ENCODE measurements at places on chromosomes 12 and 14.

GRCh38 chr12:27537855-27538675 lies 14.1 kb downstream of the PPFIBP1 start:
- DNase-seq = no peak

DNA sequence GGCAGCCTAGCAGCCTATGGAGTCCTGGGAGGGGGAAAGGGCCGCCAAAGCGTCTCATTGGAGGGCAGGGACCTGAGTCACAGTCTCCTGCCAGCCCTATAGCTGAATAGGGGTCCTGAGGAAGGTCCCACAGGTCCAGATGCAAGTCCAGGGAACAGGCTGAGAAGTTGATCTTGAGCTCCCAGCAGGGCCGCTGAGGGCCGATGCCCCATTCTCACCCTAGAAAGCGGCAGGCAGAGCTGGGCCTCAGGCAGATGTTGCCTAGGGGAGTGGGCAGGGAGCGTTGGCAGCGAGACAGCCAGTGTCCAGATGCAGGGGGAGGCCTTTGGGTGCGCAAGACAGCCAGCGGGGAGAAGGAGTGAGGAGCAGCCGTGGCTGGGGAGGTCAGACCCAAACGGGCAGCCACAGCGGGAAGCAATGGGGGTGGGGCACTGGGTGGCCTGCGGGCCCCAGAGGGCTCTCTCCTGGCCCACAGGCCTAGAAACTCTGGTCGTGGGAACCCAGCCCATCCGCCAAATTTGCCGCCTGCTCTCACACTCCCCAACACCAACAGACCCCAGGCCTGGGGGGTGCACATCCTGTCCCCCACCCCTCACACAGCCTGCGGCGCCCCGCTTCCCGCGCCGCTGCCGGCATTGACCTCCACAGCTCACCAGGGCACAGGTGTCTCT lies 1.1 kb downstream of the HDAC7 start:
- DNase-seq = no peak

- DNase-seq = no peak
Observed at GRCh38 chr14:27863166-27863565, 903.4 kb upstream of the FOXG1 start.

GRCh38 chr14:95437715-95438114 lies 78.7 kb downstream of the SYNE3 start:
- no peak for DNase-seq

DNA sequence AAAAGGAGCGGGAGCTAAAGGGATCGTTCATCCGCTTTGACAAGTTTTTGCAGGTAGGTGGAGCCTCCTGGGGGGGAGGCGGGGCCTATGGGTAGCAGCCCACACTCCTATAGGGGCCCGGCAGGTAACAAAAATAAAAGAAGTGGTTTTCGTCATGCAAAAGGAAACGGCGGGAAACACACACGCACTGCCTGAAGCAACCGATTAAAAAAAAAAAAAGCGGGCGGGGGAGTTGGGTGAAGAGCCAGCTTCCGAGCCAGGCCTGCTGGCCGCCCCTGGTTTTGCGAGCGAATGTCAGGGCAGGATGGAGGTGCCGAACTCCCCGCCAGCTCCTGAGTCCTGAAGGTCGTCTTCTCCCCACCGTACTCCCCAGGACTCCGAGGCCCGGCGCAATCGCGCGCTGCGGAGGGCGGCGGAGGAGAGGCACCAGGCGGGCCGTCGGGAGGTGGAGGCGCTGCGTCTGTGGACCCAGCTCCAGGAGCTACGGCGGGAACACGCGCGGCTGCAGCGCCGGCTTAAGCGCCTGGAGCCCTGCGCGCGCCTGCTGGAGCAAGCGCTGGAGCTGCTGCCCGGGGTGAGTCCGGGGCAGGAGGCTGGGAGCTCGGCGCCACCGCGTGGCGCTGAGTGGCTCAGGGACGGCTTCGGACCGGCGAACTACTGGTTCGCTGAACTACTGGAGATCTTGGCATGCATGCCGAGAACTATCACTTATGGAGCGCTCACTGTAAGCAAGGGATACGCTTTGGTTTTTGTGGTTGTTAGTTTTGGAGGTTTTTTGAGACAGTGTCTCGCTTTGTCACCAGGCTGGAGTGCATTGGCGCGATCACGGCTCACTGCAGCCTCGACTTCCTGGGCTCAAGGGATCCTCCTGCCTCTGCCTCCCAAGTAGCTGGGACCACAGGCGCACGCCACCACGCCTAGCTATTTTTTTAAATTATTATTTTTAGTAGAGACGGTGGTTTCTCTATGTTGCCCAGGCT lies 3.6 kb downstream of the CFAP73 start:
- peak; percentile 66 for DNase-seq

GRCh38 chr12:57615637-57616036 lies 4.4 kb downstream of the ARHGEF25 start:
- no peak for DNase-seq

- DNase-seq = no peak
Observed at GRCh38 chr12:28780096-28780495, 369.0 kb upstream of the FAR2 start.

DNA sequence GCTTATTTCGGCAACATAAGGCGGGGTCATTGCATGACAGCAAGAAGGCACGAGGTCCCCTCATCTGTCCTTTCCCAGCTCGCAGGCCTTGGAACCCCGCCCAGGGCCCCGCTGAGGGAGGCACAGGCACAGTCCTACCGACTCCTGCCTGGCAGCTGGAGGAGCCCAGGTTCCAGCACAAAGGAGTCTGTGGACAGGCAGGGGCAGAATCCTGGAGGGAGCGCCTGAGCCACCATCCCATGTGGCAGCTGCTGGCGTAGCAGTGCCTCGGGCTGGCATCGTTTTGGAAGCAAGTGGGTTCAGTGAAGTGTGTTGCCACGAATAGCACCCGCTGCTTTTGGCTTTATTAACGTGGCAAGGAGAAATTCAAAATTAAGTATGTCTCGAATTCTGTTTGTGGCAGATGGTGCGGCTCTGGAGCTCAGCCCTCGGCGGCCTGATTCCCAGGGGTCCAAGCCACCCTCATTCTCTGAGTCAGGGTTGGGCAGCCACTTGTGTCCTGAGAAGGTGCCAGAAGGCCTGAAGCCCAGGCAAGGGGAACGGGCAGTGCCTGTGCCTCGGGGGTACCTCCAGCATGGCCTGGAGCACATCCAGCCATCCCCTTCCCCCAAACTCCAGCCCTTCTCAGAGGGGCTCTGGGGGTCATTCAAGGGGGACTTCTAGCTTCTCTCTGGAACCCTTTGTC lies 35.9 kb downstream of the SLC8B1 start:
- DNase-seq = no peak

DNA sequence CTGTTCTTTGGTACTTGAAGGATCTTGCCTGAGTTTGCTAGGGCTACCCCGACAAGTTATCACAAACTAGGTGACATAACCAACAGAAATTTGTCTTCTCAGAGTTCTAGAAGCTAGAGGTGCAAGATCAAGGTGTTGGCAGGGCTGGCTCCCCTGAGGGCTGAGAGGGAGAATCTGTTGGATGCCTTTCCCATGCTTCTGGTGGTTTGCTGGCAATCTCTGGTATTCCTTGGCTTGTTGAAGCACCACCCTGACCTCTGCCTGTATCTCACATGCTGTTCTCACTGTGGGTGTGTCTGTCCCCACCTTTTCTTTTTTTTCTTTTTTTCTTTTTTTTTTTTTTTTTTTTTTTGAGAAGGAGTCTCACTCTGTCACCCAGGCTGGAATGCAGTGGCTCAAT lies 81.2 kb downstream of the VCPKMT start:
- DNase-seq = no peak

- DNase-seq = no peak
Observed at GRCh38 chr14:68687746-68688145, 105.1 kb downstream of the ZFP36L1 start.

- DNase-seq = no peak
Observed at GRCh38 chr14:96509457-96510090, 7.4 kb downstream of the PAPOLA start.

DNA sequence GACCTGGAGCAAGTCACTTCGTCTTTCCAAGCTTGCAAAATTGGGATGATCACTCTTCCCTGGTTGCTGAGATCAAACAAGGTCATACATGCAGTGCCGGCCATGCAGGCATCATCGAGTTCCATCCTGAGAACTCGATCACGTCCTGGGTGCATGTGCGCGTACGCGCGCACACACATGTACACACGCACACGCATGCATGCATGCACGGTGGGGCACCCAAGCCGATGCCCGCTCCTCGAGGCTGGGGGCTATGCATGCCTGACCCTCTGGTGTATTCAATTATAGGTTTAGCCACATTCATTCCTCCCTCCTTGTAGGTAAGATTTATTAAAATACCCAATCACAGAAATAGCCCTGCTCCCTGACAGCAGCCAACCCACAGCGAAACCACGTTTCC lies 26.0 kb downstream of the MMAB start:
- DNase-seq = no peak

GRCh38 chr14:70616646-70617045 lies 16.2 kb upstream of the MED6 start:
- DNase-seq = no peak

DNA sequence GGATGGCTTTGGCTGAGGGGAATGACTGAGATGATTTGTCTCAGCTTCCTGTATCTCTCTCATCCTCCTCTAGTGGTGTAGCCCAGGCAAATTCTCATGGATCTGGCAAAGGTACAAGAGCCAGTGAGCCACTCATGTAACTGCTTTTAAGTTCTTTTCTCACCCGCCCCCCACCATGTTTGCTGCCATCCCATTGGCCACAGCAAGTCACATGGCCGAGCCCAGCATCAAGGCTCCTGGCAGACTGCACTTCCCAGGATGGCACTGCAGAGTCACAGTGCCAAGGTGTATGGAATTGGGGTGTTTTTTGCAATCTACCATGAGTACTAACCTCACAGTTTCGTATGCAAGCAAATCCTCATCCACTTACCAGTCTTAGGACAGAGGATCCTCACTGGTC lies 50.9 kb downstream of the CHST11 start:
- DNase-seq = peak; percentile 81

- DNase-seq = peak; percentile 88
Observed at GRCh38 chr14:81450100-81450531, 50.0 kb upstream of the STON2 start.

DNA sequence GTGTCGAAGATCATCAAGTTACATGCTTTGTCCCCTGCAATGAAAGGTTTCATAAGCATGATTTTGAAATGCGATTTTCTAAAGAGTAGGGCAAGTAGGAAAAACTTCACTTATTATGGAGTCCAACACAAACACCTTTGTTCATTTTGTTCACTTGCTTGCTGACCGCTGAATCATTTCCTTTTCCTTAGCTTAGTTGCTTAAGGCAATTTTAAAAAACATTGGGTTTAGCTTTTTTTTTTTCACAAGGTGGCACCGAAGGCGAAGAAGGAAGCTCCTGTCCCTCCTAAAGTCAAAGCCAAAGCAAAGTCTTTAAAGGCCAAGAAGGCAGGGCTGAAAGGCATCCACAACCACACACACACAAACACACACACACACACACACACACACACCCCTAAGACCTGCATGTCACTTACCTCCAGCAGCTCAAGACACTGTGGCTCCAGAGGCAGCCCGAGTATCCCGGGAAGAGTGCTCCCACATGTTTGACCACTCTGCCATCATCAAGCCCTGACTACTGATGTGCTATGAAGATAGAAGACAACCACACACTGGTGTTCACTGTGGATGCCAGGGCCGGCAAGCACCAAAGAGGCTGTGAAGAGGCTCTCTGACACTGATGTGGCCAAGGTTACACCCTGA lies 11.4 kb downstream of the MANSC1 start:
- no peak for DNase-seq

- no peak for DNase-seq
Observed at GRCh38 chr14:99257673-99258221, 14.2 kb downstream of the BCL11B start.

DNA sequence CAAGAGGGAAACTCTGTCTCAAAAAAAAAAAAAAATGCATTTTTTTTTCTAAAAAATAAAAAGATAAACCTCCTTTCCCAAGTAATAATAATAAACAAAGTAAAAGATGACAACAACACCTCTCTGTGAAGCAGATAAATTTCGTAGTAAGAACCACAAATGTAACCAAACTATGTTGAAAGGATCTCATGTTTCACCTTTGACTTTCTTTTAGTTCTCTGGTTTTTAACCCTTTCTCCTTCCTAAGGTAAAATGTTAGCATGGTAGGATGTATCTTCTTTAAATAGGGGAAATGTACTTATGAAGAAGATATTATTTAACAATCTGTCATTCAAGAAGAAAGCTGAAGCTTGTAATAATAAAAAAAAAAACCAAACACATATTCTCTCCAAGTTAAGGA lies 1.8 kb upstream of the KLHL42 start:
- no peak for DNase-seq

All from NCI-H510A treated with DMSO at 0.1 percent for 48 hours (cell line).